BE2C (cell line): ENCODE measurements at places on chromosomes 4 and X.

GRCh38 chr4:159283696-159284095, 180.8 kb downstream of the RAPGEF2 start:
- no peak for DNase-seq

GRCh38 chr4:169649545-169650226, 29.3 kb downstream of the CLCN3 start:
- no peak for DNase-seq

GRCh38 chr4:181271116-181271640, 972.0 kb upstream of the TENM3 start:
- no peak for DNase-seq

- DNase-seq: no peak
These were observed 1832.1 kb downstream of the ARAP2 start for GRCh38 chr4:34412233-34412632.

- no peak for DNase-seq
These were observed 51.9 kb upstream of the DCTD start for GRCh38 chr4:182968917-182969650.

DNA sequence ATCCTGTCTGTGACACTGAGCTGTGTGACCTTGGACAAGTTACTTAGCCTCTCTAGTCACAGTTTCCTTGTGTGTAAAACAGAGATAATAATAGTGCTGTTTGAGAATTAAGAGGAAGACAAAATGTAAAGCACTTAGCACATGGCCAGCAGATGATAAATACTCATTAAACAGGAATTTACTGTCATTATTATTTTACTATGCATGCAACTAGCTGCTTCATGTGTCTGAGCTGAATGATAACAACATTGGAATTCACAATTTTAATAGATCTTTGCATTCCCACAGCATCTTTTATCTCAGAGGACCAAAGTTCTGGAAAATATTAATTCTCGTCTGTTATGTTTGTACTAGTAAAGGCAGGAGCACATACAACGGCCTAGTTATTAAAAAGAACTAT, 79.2 kb upstream of the TET2 start:
- no peak for DNase-seq

GRCh38 chrX:101208152-101208905, 11.3 kb upstream of the DRP2 start:
- no peak for DNase-seq

GRCh38 chr4:41369680-41370079, 113.0 kb downstream of the UCHL1 start:
- no peak for DNase-seq

DNA sequence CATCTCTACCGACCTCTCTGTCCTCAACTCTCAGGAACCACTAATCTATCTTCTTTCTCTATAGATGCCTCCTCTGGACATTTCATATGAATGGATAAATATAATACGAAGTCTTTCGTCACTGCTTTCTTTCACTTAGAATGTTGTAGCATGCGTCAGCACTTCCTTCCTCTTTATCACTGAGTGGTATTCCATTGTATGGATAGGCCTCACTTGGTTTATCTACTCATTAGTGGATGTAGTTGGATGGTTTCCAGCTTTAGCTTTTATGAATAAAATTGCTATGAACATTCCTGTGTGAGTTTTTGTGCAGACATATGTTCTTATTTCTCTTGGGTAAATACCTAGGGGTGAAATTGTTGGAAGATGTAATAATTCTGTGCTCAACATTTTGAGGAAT, 528.2 kb upstream of the FAT1 start:
- DNase-seq: no peak

DNA sequence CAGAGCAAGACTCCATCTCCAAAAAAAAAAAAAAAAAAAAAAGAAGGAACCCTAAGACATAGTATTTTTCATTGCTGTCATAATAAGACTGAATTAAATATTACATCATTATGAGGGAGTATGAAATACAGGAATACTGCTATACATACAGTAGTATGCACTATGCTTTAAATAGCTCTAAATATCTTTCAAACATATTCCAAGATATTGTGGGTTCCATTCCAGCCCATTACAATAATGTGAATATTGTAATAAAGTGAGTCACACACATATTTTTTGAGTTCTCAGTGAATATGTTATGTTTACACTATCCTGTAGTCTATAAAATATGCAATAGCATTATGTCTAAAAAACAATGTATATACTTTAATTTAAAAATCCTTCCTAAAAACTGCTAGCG, 64.8 kb downstream of the GPM6A start:
- no peak for DNase-seq

DNA sequence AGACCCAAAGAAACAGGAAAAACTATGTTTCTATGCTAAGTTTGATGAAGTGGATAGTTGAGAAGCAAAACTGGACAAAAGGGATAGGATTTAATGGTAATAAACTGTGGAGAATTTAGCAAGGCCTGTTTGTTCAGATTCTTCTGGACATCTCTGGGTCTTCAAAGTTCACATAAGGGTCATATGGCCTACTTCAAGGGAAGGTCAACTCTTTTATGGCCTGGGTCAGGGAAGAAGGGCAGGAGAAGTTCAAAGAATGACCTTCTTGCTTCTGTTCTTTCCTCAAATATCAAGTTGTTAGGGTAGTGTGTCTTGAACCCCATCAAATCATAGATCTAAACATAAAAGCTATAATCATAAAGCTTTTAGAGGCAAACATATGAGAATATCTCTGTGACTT, 102.7 kb downstream of the SOWAHB start:
- no peak for DNase-seq

DNA sequence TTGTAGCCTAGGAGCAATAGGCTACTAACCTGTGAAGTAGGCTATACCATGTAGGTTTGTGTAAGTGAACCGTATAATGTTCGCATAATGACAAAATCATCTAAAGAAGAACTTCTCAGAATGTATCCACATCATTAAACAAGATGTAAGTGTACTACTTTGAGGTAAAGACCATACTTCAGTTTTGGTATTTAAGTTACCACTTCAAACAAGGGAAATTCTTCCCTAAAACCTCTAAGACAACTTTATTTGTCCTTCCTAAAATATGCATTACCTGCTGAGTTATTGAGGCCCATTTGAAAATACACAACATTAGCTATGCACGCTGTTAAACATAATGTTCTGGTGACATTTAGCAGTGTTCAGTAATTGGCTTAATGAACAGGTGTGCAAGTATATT, 182.7 kb downstream of the RPA4 start:
- no peak for DNase-seq

DNA sequence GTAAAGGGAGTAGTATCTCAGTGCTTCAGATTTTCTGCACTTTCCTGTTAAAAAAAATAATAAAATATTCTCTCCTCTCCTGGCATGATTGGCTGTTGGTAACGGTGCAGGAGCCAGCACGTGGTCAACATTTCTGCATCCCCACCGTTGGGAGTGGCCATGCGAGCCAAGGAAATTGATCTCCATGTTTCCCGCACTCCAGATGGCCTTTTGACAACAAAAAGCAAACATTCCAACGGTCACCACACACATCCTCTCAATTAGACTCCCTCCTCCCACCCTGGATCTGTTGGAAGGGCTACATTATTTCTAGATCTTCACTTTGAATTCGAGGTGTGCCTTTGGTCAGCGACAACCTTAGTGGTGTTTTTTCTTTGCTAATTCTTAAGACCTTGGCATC, 45.0 kb downstream of the STK32B start:
- no peak for DNase-seq

GRCh38 chr4:26930964-26931363, 70.3 kb downstream of the STIM2 start:
- no peak for DNase-seq

GRCh38 chrX:87808576-87809243, 291.1 kb downstream of the KLHL4 start:
- DNase-seq: no peak

DNA sequence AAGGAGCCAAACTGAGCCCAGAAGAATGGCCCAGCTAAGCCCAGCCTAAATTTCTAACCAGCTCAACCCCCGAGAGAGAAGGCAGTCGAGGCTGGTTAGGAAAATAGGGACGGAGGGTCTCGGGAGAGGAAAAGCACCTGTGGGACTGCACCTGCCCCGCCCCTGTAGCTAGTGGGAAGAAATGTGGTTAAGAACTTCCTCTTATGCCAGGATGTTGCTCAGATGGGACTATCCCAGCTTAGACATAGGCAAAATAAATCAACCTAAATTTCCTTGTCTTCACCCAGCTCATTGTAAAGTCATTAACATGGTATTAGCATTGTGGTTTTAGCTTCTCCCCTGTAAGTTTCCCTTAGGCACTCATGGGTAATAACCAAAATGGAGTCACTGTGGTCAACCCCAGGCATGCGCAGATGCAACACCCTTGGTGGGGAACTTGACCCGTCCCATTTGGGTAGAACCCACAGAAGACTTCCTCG, 86.8 kb downstream of the ZNF718 start:
- DNase-seq: no peak

- no peak for DNase-seq
These were observed 31.4 kb downstream of the PPP1R2C start for GRCh38 chrX:42746606-42747005.

GRCh38 chr4:96626023-96626422, 786.1 kb downstream of the PDHA2 start:
- no peak for DNase-seq

DNA sequence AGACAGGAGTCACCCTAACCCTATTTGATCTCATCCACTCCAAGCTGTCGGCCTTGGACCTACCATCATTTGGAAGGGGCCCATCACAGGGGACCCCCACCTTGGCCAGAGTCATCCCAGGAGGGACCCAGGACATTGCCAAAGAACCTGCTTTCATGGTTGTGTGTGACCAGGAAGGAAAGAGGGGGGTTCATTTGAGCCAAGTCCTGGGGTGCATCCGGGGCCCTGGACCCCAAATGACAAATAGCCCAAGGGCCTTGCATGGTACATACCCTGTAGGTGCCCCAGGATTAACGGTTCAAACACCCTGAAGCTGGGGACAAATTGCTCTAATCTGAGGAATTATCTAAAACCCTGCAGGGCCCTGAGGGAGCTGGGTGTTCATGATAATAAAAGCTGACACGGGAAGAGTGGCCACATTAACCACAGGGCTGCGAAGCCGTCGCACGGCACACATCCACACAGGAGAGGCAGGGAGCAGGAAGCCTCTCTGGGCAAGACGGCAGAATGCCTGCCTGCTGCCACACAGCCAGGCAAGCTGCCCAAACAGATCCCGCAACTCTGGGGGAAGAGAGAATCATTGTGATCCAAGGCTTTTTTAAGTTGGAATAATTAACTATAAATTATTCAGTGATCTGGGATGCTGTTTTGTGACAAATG, 28.2 kb upstream of the PPP2R2C start:
- DNase-seq: no peak
